ENCODE measurements at places on chromosomes 16 and 17. TPM values are rescaled to one million over a fixed set of nuclear protein-coding genes. Genes with fewer than 3 reads are reported as not detected.

AOC3 gene
- 0.86 TPM for total RNA-seq

NPIPB8 gene
- 0.39 TPM for total RNA-seq

WFDC1 gene
- 0.05 TPM for total RNA-seq

TAT gene
- not detected for total RNA-seq

LITAFD gene
- not detected for total RNA-seq

SPNS3 gene
- not detected for total RNA-seq

TOX3 gene
- 0.20 TPM for total RNA-seq

CACNG5 gene
- total RNA-seq: not detected

MYO15A gene
- total RNA-seq: 0.26 TPM

RASD1 gene
- 6.2 TPM for total RNA-seq

RGS11 gene
- total RNA-seq: 2.3 TPM

FBXW10 gene
- total RNA-seq: 1.4 TPM

CDRT15L2 gene
- not detected for total RNA-seq

Data from A549 treated with dexamethasone at 1 μM for 4 hours (cell line).